ENCODE measurements at places on chromosomes 4 and X.

DNA sequence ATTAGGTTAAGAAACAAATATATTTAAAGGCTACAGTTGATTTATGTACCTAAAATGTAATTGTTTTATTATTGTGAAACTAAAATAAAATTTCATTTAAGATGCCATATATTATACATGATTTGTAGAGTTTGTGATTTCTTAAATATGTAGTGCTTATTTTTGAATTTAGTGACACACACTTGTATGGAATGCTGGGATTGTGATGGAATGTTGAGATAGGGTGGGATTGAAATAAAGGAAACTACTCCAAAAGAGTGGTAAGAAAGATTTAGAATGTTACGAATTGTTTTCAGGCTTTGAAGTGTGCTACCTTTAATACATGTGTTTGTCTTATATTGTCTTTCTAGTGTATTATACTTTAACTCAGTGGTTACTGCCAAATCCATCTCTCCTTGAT is 330.3 kb upstream of the PITX2 start:
- DNase-seq: no peak

- no peak for DNase-seq
Measured at GRCh38 chr4:23878912-23879732, 10.7 kb downstream of the PPARGC1A start.

DNA sequence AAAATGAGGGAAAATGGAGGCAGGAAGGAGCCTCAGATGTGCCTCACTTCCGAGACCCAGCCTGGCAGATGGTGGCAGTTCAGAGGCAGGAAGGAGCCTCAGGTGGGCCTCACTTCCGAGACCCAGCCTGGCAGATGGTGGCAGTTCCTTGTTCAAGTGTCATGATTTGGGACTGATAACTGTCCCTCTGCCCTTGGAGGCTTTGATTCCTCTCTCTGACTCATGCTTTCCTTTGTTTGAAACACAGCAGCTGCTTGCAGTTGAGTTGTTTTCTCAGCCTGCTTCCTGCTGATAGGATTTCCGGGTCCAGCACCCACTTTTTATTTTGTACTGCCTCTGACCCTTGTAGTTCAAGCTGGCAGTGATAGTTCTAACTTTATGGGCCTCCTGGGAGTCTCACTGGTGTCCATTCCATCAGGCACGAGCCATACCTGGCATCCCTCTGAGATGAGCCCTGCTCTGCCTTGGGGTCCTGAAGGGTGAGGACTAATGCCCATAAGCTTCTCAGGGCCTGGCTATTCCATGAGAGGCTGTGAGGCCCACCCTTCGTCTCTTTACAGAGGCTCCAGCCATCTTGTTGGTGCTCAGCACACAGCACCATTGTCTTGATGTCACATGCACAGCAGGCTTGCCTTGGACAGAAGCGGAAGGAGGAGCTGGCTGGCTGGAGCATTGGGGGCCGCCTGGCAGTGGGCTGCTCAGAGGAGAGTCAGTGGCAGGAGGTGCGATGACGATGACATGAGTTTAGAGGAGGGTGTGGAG is 13.0 kb downstream of the RGS12 start:
- no peak for DNase-seq

- DNase-seq: no peak
Measured at GRCh38 chr4:186240848-186241491, 13.7 kb downstream of the KLKB1 start.

- DNase-seq: no peak
Measured at GRCh38 chr4:90444904-90445303, 317.7 kb downstream of the CCSER1 start.

DNA sequence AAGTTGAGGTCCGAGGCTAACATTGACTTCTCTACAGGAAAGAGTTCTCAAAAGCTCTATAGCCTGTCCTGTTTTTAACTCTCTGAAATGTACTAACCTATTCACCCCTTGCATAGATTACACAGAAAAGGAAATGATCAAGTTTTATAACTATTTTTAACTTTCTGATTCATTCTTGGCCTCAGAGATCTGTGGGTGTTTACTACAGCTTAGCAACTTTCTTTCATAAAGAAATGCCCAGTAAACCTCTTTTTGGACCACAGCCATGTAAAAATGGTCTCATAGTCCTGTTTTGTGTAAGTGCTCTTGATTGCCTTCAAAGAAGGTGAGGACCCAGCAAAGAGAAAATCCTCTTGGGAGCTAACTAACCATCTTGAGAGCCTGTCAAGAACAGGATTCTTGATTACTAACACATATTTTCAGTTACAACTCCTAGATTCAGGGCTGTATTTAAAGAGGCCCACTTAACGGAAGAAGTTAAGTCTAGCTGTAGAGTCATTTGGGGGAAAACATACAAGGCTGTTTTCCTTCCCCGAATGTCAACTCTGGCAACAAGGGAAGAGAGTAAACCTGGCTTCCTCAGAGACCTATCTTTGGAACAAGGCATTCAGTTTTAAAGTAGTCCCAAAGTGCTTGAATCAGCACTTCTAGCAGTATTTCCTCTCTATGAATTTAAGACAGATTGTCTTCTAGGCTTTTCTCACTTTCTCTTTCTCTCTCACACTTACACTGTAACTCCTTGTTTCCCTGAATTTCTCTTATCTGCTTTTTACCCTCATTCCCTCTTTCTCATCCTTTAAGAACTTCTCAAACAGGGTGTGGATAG is 78.2 kb downstream of the IL21 start:
- peak; percentile 1 for DNase-seq

DNA sequence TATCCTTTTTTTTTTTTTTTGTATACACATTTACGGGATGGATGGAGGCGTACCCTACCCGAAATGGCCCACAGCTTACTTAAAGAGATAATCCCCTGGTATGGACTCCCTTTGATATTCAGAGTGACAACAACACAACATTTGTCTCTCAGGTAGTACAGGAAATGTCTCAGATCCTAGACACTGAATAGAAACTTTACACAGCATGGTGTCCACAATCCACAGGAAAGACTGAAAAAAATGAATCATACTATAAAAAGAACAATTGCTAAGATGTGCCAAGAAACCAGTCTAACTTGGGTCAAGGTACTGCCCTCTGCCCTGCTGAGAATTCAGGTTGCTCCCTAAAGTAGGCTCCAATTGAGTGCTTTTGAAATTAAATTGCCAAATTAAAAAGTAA is 100.8 kb upstream of the LANCL3 start:
- DNase-seq: no peak

- DNase-seq: no peak
Measured at GRCh38 chrX:103585411-103586313, at the start of gene TCEAL4. TSS of gene TCEAL4 (plus strand) at chrX:103585515. CDS start at chrX:103586676, 1,161 bp downstream.

DNA sequence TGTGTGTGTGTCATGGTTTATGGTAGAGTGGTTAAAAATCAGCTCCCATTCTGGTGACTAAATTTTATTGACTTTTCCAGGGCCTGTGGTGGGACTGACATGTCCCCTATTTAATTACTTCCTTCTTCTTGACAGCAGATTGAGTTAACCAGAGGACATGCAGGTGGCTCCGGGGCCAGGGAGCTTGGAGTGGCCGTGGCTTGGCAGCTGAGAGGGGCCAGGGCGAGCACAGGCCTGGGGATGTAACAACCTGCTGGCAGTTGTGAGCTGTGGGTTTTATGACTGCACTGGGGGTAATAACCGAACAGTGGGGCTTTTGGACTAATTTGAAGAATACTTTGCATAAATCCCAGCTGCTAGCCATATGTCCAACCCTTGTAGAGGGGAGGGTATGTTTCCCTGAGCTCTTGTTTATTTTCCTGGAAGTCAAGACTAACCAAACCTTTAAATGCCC is 186.0 kb downstream of the MID1IP1 start:
- no peak for DNase-seq

DNA sequence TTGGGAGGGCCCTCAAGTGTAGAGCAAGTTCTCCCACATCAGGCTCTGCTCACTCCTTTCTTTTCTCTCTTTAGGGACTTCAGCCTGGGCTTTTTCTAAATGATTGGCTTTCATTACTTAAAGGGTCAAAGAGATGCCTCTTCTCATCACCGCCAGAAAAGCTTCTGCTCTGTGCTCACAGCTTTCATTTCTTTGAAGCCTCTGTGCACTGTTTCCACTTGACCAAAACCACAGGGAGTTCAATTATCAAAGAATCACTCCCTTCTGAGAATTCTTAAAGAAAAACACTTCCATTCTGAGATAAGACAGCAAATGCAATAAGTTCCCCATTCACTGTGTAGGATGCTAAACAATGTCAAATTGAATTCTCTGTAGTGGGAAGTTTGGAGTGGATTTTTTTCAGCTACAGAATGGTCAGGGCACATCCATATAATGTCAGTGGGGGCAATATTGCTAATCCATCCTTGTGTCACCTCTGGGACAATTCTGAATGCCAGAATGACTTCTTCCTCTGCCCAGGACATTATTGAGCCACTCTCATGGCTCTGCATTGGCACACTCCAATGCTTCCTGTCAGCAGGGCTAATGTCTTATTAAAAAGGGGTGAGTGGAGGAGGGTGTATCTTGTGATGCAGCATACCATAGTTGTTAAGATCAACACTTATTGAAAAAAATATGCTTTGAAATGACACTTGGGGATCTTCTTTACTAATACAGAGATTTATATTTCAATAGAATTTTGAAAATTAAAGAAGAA is 217.6 kb downstream of the SNCA start:
- DNase-seq: no peak

DNA sequence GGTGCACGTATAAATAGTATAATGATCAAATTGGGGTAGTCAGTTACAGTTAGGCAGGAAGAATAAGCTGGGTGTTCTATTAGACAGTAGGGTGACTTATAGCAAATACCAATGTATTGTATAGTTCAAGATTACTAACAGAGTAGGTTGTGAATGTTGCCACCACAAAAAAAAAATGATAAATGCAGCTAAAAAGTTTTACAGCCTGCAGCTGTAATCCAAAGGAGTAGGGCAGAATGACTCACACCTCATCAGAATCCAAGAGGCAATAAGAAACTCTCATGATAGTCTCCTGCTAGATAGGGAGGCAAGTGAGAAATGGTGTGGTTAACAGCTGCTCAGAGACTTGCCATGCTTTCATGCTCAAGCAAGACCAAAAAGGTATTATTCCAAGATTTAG is 19.6 kb upstream of the TCEAL4 start:
- no peak for DNase-seq

GRCh38 chr4:32117693-32118092 is 1397.5 kb downstream of the PCDH7 start:
- DNase-seq: no peak

GRCh38 chr4:168537571-168537970 is 40.7 kb downstream of the PALLD start:
- no peak for DNase-seq

GRCh38 chrX:9622128-9622527 is 143.5 kb downstream of the GPR143 start:
- no peak for DNase-seq

- no peak for DNase-seq
Measured at GRCh38 chr4:24689212-24689611, 104.9 kb upstream of the DHX15 start.

DNA sequence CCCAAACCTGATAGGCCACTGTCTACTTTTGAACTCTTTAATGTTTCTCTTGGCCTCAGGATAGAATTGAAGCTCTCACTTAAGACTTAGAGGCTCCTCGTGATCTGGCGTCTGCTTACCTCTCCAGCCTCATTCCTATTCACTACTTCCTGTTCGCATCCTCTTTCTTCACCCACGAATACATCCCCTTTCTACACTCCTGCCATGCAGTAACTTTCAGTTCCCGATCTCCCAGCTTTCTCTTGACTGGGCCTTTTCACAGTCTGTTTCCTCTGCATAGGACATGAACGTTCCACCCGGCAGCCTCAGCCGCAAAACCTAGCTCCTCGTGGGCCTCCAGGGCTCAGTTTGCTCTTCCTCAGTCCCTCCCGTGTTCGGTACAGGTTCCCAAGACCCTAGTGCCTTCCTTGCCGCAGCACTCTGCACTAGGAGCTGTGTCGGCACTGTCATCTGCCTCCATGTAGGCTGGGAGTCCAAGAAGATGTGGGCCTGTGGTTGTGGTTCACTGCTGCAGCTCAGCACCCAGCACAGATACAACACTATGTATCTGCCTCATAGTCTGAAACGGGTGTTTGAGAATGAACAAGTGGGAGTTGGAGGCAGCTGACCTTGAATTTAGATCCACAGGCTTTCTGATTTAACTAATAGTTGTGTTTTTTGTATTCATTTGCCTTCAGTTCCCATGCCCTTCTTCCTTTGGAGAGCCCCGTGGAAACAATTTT is 15.8 kb downstream of the RPL39 start:
- no peak for DNase-seq

DNA sequence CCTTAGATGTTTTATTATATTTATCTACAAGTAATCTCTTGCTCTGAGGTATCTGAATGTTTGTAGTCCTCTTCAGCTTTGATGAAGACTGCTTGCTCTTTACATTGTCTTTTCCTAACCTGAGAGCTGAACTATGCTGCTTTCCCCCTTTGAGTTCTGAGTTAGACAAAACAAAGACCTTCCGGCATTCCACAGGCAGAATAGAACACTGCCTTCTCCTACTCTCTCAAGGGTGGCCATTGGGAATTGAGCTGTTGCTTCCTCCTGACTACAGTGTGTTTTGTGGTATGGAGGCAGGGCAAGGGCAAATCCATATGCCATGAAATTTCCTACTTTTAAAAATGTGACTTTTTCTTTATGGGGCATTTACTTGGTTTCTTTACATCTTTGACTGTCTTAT is 841.0 kb downstream of the FAM133A start:
- no peak for DNase-seq

DNA sequence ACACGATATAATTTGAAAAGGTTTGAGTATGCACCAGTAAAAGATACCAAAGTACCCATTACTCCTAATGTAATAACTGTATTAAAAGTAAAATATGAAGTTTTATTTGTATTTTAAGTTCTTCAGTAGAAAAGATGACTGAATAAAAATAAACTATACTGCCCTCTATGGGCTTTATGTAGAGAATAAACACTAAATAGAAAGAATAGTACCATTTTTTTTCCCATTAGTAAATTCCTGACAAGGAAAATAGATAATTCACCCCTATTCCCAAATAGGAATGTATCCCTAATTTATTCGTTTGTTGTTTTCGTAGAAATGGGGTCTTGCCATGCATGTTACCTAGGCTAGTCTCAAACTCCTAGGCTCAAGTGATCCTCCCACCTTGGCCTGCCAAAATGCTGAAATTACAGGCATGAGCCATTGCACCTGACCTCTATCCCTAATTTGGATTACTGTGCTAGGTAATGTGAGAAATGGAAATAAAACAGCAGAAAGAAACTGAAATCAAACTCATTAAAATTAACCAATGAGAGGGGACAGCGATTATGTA is 73.6 kb upstream of the COX18 start:
- DNase-seq: no peak

GRCh38 chr4:162874748-162875147 is 291.9 kb downstream of the NAF1 start:
- DNase-seq: no peak
